Stimulated activated CD4-positive, alpha-beta T cell treated with anti-CD3 and anti-CD28 coated beads, Interleukin-1b, Interleukin-23, amount 100 ng/mL, for 24 hours (primary cell): ENCODE measurements at places on chromosomes 7 and 10.

GRCh38 chr7:83248000-83248399 lies 85.3 kb upstream of the PCLO start:
- DNase-seq: no peak

GRCh38 chr7:2721842-2722241 lies 33.8 kb downstream of the AMZ1 start:
- no peak for DNase-seq

GRCh38 chr7:157494506-157495176 lies 157.8 kb downstream of the DNAJB6 start:
- no peak for DNase-seq

- DNase-seq: no peak
Measured at GRCh38 chr10:62990126-62990525, 143.0 kb upstream of the NRBF2 start.

- no peak for DNase-seq
Measured at GRCh38 chr7:127250312-127251035, 2.3 kb downstream of the GRM8 start.

- no peak for DNase-seq
Measured at GRCh38 chr10:8298896-8299570, 244.5 kb downstream of the GATA3 start.

DNA sequence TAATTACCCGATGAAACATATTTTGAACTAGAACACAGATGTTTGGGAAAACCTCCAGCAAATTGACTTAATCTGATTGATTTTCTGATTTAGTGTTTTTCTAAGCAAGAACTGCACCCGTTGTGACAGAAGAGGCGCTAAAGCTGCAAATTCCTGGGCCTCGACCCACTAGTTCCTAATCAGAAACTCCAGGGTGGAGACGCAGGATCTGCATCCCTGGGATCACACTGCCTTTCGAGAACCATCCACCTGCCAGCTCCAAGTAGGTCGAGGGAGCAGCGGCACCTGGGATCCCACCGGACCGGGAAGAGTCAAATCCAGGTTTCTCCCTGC lies 136.8 kb upstream of the CDCA7L start:
- DNase-seq: no peak

DNA sequence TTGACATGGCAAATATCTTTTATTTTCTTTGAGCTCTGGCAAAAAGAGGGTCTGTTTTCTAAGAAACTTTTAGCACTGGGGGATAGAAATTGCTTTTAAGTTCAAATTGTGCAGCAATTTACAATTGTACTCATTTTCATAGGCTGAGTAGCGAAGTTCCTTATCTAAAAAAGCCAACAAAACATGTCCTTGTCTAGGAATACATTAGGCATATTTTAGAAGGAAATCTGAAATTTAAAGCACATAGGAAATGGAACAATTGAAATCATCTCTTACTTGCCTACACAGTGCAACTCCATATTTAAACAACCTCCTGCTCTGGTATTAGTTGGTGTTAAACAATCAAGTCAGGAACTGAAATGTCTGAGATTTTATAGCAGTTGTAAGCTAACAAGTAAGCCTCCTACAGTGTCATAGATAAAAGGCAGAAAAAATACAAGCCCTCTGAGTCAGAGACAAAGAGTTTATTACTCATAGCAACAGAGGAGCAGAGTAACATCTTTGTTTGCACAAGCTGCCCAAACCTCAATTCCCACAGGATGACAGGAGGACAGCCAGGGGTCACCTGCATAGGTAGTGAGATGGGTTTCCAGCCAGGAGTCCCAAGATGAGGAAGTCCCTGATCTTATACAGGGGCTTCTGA lies 280.2 kb upstream of the HGF start:
- no peak for DNase-seq

DNA sequence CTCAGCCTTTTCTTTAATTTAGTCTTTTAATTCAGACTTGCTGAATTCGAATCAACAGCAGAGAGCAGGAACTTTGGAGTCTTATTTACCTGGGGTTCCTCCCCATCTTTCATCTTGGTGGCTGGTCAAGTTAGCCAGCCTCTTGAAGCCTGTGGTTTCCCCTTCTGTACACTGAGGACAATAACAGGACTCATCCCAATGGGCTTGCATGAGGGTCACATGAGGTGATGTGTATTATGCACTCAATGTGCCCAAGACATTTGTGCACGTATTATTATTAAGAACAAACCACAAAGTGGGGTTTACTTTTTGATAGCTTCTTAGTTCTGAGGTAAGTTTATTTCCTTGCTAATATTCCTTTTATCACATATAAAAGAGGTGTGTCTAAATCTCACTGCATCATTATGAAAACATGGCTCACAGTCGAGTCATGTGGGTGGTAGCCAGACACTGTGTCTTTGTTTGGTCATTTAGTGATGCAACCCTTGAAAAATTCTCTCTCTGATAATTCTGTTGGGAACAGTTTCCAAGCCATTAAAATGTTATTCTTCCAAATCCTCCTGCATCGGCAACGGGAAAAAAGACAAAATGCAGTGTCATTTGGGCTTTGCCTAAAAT lies 86.5 kb upstream of the GRB10 start:
- no peak for DNase-seq

DNA sequence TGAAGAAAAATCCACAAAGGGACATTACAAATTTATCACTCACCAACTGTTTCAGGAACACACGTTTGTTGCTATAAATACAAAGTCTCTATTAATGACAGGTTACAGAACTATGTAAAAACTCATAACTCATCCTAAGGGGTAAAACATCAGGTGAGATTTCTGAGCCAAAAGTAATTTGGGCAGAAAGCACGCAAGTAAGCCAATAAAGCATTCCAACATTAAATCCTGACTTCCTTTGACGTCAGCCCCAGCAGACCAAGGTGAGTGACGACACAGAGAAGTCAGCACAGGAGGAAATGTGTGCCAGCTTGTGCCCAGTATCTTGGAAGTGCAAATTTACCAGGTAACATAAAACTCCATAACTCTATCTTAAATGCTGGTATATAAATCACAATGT lies 45.7 kb downstream of the IMMP2L start:
- no peak for DNase-seq

GRCh38 chr10:133260895-133261725 lies 15.6 kb downstream of the ADAM8 start:
- peak; percentile 67 for DNase-seq

- no peak for DNase-seq
Measured at GRCh38 chr7:4709187-4709586, 27.1 kb downstream of the FOXK1 start.

GRCh38 chr7:114936471-114936870 lies 14.6 kb downstream of the MDFIC start:
- no peak for DNase-seq

GRCh38 chr10:72851509-72851908 lies 42.0 kb upstream of the OIT3 start:
- no peak for DNase-seq

- DNase-seq: no peak
Measured at GRCh38 chr10:101783736-101784118, 481 bp upstream of the NPM3 start.

- no peak for DNase-seq
Measured at GRCh38 chr7:147829016-147829415, 761.5 kb upstream of the C7orf33 start.

GRCh38 chr7:151168003-151168786 lies 701 bp upstream of the GBX1 start:
- DNase-seq: peak; percentile 50
